NB4 (cell line): ENCODE measurements at places on chromosomes 7 and 10.

DNA sequence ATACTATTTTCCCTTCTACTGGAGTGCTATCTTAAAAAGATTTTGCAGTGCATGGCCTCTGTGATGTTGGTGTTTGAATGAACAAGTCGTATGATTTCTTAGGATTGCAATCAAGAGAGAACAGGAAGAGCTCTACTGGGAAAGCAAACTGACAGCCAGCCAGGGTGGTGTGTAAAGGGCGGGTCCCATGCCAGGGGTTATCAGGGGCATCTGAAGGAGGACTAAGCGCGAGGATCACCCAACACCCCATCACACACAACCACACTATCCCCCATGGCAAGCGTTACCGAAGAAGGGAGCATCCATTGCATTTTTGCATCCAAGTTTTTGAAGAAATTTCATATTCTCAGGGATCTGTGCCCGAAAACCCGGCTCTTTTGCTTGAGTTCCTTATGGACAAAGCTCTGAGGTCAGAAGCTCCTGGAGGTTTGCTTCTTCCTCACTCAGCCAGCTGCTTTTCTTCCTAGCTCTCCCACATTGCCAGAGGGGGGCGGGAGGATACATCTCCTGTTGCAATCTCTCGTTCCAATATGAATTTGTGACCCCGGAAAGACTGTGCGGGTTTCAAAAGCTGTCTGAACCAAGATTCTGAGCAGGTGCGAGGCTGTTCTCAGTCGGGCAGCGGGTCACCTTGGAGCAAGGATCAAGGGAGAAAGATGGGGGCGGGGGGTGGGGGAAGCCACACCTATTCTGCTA is 5.2 kb downstream of the NEUROD6 start:
- DNase-seq, result no peak

DNA sequence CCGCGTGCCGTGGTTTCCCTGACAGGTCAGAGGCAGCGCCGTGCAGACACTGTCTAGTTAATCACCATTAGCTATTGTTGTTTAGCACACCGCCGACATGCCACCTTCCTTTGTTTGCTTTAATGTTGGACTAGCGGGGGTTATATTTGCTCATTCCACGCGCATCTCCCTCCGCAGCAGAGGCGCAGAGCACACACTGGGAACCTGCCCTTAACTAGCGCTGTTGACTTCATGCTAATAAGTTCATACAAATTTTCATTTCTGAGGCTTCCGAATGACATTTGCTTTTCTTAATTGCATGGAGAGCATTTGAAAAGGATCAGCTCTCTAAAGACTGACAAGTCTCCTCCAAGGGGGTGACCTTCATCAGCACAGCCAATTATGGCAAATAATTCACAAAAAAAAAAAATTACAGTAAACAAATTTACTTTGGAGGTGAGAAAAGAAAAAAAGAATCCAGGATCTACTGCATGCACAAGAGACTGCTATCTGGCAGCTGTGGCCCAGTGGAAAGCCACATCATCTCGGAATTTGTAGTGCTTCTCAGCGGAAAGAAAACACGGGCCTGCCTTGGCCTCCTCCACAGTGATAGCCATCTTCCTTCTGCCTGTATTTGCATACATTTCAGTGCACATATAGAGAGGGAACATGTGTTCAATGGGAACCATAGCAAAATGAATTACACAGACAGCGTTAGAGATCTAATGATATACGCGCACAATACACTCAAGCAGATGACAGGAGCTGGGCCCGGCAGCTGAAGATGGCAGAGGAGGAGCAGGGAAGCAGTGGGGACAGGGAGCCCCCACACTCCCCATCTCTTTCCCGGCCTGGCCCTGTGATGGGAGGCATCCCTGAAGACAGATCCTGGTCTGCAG is 94.2 kb downstream of the EBF3 start:
- no peak for DNase-seq

- peak; percentile 57 for DNase-seq
These were observed 79.3 kb downstream of the INSYN2A start for GRCh38 chr10:127117125-127117524.

GRCh38 chr7:140165422-140165821 is 11.4 kb downstream of the KDM7A start:
- DNase-seq, result peak; percentile 94
